ENCODE measurements at places on chromosomes 13 and 19.

GRCh38 chr13:98526182-98526512 is 50.8 kb downstream of the STK24 start:
- DNase-seq = no peak
- H3K4me1 ChIP-seq = no peaks in the 10 kb centered on the region
- H3K27ac ChIP-seq = no peak overlapping the region
- no peaks in the 10 kb centered on the region for H3K27me3 ChIP-seq
- no peaks in the 10 kb centered on the region for H3K36me3 ChIP-seq

DNA sequence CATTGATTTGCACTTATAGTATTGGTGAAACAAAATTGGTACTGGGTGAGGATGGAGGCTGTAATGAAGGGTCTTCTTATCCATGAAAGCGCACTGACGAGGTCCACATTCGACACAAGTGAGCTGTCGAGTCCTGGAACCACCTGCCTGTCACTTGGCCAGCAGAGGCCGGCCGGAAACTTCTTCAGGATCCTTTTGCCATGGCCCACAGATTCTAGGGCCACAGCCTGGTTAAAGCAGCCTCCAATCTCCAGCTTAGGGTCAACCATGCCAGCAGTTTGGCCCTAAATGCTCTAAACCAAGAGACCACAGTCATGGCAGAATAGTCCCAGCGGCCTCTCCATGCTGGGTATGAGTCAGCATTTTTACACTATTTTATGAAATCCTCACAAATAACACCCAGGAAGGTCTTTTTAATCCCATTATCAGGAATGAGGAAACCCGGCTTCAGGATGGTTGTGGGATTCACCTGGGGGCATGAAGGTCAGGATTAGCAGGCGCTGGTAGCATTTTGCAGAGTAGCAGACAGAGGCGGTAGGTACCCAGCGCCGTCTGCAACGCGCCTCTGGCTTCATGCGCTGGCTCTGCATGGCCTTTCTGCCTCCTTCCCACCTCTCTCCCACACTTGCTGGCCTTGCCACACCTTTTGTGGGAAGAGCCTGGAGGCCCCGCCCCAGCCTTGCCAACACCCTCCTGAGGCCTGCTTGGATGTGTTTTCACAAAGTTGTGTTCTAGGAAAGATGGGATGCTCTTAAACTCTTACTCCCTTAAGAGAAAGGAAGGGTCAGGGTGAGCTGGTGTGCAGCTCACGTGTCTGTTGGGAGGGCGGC is 15.2 kb downstream of the GAS6 start:
- DNase-seq = peak; percentile 84
- no peaks in the 10 kb centered on the region for H3K27me3 ChIP-seq
- no peak overlapping the region for H3K27ac ChIP-seq
- H3K4me3 ChIP-seq = no peak overlapping the region
- H3K4me1 ChIP-seq = peaks cover 19% of the 10 kb centered on the region

DNA sequence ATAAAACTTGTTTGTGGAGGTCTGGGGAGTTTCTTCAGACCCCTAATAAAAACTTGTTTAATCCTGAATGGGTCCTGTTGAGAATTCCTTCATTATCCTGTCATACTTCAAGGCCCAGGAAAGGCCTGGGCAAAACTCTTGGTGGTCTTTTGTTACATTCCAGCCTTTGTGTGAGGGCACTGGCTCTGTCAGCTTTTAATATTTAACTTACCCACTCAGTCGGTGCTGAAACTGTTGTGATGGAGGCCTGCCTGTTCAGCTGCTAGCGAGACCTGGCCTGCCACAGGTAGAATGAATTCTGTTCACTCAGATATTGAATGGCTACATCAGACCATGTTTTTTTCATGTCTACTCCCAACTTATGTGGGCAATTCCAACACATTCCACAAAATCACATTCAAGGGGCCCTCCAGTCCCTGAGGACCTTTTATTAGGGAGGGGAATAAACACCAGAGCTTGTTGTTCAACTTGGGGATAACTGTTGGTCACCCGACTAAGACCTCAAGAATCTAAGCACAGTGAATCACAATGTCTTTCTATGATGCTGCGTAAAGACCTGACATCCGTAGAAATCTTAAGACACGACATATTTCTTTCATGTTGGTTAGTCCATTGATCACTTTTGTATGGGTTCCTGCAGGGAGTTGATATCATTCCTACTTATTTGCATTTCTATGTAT is 12.5 kb downstream of the NLRP8 start:
- no peak overlapping the region for H3K27ac ChIP-seq
- H3K27me3 ChIP-seq = no peaks in the 10 kb centered on the region
- no peak overlapping the region for H3K4me3 ChIP-seq
- no peak for DNase-seq

GRCh38 chr19:23520441-23520840 is 125.2 kb upstream of the ZNF91 start:
- H3K27me3 ChIP-seq = no peaks in the 10 kb centered on the region
- H3K4me3 ChIP-seq = no peak overlapping the region
- H3K4me1 ChIP-seq = no peaks in the 10 kb centered on the region
- no peak for DNase-seq
- H3K36me3 ChIP-seq = no peaks in the 10 kb centered on the region

DNA sequence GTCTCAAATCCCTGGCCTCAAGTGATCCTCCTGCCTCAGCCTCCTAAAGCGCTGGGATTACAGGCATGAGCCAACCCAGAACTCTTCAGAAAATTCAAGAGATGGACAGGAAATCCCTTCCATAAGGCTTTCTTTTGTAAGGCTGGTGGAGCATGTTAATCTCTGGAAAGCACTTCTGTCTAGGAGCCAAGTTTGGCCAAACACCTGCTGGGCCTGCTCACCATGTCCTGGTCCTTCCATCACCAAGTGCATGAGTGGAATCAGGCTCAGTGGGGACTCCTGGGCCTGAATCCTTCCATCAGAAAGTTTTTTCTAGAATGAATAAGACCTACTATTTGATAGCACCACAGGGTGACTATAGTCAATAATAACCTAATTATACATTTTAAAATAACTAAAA is 148.0 kb downstream of the DCLK1 start:
- H3K27me3 ChIP-seq = no peaks in the 10 kb centered on the region
- H3K4me3 ChIP-seq = no peak overlapping the region
- no peak for DNase-seq
- H3K27ac ChIP-seq = no peak overlapping the region
- no peaks in the 10 kb centered on the region for H3K4me1 ChIP-seq
- no peaks in the 10 kb centered on the region for H3K36me3 ChIP-seq

DNA sequence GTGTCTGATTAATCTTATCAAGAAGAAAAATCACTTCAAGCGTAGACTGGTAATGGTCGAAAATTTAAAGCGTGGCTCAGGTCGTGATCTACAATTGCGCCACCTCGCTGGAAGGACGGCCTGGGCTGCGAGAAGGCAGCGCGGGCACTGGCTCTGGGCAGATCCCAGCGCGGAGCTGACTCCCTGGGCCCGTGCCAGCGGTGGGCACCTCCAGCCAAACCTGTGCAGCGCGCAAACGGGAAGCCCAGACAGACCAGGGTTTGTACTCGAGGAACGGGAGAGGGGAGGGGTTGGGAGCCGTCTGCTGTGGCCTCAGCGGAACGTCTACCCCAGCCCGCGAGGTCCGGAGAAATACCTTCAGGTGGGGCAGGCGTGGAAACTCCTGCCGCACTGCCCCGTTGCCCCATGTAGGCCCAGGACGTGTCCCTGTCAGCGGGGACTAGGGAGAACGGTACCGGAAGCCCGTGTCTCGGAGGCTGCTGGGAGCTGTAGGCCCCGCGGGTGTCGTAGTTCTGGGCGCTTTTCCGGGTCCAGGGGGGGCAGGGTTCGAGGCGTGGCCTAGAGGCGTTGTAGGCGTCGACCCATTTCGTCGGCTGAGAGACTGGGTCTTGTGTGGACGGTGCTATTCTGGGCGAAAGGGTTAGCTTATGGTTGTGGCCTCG is 21.1 kb downstream of the ZNF274 start:
- peaks cover 28% of the 10 kb centered on the region for H3K36me3 ChIP-seq
- no peak for DNase-seq

- H3K27ac ChIP-seq = no peak overlapping the region
- peaks cover 6% of the 10 kb centered on the region for H3K36me3 ChIP-seq
- no peak overlapping the region for H3K4me3 ChIP-seq
- no peaks in the 10 kb centered on the region for H3K4me1 ChIP-seq
- H3K27me3 ChIP-seq = no peaks in the 10 kb centered on the region
Observed at GRCh38 chr19:3210347-3211017, 14.0 kb upstream of the CELF5 start.

DNA sequence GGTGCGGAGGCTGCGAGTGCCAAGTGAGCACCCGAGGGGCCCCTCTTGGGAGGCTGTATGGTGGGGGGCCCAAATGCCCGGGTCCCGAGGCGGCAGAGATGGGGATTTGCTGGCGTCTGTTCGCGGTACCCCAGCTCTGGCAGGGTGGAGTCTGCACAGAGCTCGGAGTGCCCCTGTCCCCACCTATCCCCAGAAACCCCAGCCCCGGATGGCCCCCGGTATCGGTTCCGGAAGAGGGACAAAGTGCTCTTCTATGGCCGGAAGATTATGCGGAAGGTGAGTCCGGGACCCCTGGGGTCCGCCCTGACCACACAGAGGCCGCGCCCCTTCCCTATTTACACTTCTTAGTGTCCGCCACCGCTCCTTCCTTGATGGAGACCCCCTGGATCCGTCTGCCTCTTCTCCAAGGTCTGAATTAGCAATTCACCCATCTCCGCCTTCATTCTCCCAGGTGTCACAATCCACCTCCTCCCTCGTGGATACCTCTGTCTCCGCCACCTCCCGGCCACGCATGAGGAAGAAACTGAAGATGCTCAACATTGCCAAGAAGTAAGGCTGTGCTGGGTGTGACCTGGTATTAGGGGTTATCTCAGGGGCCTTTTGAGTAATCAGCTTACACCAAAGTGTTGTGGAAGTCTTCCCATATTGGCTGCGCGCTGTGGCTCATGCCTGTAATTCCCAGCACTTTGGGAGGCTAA is 630 bp downstream of the PNPLA6 start:
- peak overlapping the region; percentile 73 for H3K27ac ChIP-seq
- peaks cover 3% of the 10 kb centered on the region for H3K36me3 ChIP-seq
- H3K27me3 ChIP-seq = no peaks in the 10 kb centered on the region
- H3K4me1 ChIP-seq = peaks cover 4% of the 10 kb centered on the region
- peak overlapping the region; percentile 77 for H3K4me3 ChIP-seq

DNA sequence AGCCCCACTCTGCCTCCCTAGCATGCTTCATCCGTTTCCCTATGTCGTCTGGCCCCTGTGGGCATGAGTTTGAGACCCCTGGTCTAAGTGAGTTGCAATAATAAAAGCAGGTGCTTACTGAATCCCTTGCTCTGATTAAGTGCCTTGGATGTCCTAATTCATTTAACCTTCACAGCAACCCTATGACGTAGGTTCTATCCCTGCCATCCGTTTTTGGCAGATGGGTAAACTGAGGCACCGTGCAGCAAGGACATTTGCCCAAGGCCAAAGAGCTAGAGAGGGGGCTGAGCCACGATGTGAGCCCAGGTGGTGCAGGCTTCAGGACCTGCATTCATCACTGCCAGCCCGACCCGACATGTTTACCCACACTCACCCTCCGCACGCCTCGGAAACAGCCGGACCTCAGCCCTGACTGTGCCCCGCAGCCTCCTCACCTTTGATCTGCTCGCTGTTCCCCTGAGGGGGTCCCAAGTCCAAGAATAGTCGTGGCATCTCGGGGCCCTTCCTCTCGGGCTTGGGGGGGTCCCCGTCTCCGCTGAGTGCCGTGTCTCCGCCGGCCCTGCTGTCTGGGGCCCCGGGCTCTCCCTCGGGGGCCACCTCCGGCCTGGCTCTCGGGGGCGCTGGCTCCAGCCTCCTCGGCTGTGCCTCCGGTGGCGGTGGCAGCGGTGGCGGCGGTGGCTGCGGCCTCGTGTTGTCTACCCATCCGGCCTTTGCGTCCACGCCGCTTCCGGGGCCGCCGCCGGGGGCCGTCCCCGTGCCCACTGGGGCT is 14.5 kb downstream of the LMTK3 start:
- peaks cover 17% of the 10 kb centered on the region for H3K27me3 ChIP-seq
- H3K4me3 ChIP-seq = no peak overlapping the region
- no peak for DNase-seq

DNA sequence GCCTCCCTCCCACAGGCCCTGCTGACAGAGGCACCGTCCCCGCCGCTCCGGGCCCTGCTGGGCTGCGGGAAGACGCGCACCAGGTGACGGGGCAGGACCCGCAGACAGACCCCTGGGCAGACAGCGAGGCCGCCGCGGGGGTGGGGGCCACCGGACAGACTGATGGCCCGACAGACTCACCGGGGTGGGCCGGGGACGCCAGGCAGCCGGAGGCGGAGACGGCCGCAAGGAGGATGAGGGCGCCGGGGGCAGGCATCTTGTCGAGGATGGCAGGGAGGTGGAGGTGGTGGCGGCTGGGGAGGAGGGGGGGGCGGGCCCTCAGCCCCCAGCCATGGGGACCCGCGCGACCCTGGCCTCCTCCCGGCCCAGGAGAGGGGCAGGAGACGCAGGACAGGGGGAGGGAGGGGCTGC is 309 bp downstream of the LMTK3 start:
- H3K4me1 ChIP-seq = peaks cover 6% of the 10 kb centered on the region
- H3K27me3 ChIP-seq = peaks cover 28% of the 10 kb centered on the region
- no peak overlapping the region for H3K4me3 ChIP-seq
- H3K36me3 ChIP-seq = no peaks in the 10 kb centered on the region

- no peak overlapping the region for H3K4me3 ChIP-seq
- H3K4me1 ChIP-seq = no peaks in the 10 kb centered on the region
- H3K36me3 ChIP-seq = peaks cover 3% of the 10 kb centered on the region
- no peak for DNase-seq
Observed at GRCh38 chr13:111291908-111292307, 28.5 kb upstream of the TEX29 start.

DNA sequence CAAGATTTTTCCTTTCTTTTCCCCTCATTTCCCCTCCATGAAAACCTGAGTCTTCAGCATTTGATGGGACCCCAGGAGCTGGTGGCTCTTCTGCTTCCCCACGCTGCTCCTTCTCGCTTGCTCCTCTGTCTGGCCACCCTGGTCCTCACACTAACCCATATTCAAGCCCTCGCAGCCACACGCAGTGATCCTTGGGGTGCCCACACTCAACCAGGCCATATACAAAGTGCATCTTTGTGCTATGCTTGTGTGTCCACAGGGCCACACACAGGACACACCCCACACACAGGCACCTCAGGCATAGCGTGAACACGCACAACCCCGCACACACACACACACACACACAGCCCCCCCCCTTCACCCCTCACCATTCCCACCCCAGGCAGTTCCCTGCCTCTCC is 132.1 kb downstream of the URI1 start:
- DNase-seq = no peak
- H3K4me3 ChIP-seq = no peak overlapping the region
- no peaks in the 10 kb centered on the region for H3K36me3 ChIP-seq
- H3K4me1 ChIP-seq = no peaks in the 10 kb centered on the region

DNA sequence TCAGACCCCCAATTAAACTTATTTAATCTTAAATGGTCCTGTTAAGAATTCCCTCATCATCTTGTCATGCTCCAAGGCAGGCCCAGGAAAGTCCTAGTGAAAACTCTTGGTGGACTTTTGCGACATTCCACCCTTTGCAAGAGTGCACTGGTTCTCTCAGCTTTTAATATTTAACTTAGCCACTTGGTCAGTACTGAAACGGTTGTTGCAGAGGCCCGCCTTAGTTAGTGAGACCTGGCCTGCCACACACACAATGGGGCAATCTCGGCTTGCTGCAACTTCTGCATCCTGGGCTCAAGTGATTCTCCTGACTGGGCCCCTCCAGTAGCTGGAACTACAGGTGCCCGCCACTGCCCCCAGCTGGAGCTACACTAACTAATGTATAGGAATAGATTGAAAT is 1366.0 kb downstream of the UQCRFS1 start:
- DNase-seq = no peak
- no peak overlapping the region for H3K27ac ChIP-seq
- H3K36me3 ChIP-seq = no peaks in the 10 kb centered on the region
- no peaks in the 10 kb centered on the region for H3K4me1 ChIP-seq
